Stimulated activated CD8-positive, alpha-beta memory T cell treated with anti-CD3 and anti-CD28 coated beads, Interleukin-15, amount 100 ng/mL, for 24 hours (primary cell): ENCODE measurements at places on chromosomes 1 and 21.

GRCh38 chr1:70992521-70992920, 55.1 kb downstream of the PTGER3 start:
- DNase-seq: no peak

- peak; percentile 52 for DNase-seq
Measured at GRCh38 chr21:45542242-45542666, at the start of gene SLC19A1. Gene SLC19A1, minus strand, starts transcription at chr21:45542440. Its CDS starts 4,481 bp downstream, at chr21:45537959.

- DNase-seq: no peak
Measured at GRCh38 chr1:18328803-18329202, 151.9 kb upstream of the KLHDC7A start.

DNA sequence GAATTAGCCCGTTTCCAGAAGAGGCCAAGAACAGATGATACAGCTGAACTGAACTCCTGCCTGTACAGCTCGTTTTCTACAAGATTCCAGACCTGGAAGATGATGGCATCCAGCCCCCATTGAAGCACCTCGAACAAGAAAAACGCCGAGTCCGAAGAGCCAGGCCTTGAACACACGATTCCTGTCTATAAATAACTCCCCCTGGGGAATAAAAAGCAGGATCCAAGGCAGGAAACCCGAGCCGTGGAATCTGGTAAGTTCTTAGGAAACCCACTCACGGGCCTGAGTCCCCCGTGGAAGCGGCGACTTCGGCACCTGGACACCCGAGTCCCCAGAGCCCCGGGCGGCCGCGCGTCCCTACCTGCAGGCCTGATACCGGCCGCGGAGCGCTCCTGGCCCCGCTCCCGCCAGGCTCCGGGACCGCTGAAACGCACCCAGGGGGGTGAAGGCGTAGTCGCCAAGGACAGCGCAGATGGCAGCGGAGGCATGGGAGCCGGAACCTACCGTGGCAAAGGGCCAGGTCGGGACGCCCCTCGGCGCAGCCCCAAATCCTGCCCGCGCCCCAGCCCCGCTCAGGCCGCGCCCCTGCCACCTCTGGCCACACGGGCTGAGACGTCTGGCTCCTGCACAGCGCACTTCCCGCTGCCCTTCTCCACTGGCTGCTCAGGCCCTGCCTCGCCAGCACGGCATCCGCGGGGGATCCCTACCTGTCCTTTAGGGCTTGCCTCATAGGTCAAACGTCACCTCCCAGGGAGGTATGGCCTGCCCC, 14.0 kb upstream of the HLCS start:
- DNase-seq: no peak
